ENCODE measurements at places on chromosomes 4 and X. TPM values are rescaled to one million over a fixed set of nuclear protein-coding genes. Genes with fewer than 3 reads are reported as not detected.

Gene UGT2B11
- total RNA-seq = not detected

Gene RASL11B
- 1.3 TPM for total RNA-seq

DNA sequence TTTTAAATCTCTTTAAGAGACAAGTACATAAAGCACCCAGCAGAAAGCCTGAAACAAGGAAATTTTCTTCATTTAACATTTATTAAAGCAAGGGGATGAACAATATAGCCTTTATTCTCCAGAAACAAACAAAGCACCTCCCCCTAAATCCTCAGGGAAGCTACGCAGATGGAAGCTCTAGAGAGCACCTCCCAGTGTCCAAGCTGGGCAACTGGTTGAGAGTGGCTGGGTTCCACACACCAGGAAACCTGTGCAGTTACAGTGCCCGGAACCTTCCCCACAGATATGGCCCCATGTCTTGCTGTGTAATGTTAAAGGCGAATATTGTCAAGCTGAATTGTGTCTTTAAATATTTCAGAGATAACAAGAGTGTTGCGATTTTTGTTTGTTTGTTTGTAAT lies 8.9 kb upstream of the TRIML1 start:
- no peak for DNase-seq

- DNase-seq = no peak
These were observed 96.0 kb upstream of the C1GALT1C1 start for GRCh38 chrX:120725874-120726273.

Gene CETN2
- 15.0 TPM for total RNA-seq

GRCh38 chrX:24466025-24466424 lies 939 bp downstream of the PDK3 start:
- no peak for DNase-seq
